ENCODE measurements at places on chromosomes 6 and 20. TPM values are rescaled to one million over a fixed set of nuclear protein-coding genes. Genes with fewer than 3 reads are reported as not detected.

DNA sequence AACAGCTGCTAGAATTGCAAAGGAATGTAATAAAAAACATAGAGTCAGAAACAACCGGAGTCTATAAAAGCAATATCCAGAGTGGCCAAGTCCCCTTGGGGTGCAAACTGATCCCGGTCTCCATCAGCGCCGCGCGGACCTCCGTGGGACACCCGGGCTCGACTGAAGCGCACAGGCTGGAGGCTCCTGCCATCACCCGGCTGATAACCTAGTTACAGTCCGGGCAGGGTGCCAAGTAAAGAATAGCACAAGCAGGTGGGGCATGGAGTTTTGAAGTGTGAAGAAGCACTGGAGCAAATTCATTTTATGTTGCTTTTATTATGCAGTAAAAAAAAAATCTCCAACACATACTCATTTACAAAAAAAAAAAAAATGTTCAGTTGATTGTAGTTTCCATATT lies 205.1 kb upstream of the GMDS start:
- DNase-seq: no peak

DNA sequence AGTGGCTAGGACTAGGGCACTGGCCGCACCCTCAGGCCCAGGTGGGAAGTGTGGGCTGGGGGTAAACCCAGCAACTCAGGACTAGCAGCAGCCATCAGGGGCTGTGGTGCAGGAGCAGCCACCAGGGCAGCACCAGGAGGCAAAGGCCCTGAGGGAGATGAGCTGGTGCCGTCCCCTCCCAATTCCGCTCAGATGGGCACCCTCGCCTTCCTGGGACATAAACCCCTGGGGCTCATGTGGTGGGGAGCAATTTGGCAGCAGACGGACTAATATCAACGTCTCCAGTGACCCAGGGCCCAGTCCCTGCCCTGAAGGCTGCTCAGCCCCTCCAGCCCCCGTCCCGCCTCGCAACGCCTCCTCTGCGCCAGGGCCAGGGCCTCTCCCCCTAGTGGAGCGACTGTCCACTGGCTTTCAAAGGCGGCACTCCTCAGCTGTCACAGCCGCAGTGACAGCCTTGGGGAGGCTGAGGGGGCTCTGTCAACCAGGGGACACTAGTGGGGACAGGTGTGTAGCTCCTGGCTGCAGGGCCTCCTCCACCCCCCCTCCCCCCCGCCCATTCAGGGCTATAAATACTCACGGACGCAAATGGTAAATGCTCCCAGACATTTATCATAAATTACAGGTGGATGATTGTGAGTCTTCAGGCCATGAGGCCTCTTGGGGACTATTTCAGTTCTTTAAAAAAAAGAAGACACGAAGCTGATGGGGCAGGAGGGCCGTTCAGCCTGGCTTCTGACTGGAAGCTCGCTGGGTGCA lies 349.9 kb downstream of the ZFAND3 start:
- no peak for DNase-seq

DNA sequence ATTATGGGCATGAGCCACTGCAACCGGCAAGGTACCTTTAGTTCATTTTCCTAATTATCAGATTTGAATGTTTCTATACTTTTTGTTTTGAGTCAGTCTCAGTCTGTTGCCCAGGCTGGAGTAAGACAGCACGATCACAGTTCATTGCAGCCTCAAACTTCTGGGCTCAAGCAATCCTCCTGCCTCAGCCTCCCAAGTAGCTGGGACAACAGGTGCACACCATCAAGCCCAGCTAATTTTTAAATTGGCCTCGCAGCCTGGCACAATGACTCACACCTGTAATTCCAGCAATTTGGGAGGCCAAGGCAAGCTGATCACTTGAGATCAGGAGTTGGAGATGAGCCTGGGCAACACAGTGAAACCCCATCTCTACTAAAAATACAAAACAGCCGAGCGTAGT lies 24.4 kb downstream of the STAU1 start:
- no peak for DNase-seq

- DNase-seq: no peak
These were observed 6.7 kb upstream of the TEAD3 start for GRCh38 chr6:35503534-35503933.

DNA sequence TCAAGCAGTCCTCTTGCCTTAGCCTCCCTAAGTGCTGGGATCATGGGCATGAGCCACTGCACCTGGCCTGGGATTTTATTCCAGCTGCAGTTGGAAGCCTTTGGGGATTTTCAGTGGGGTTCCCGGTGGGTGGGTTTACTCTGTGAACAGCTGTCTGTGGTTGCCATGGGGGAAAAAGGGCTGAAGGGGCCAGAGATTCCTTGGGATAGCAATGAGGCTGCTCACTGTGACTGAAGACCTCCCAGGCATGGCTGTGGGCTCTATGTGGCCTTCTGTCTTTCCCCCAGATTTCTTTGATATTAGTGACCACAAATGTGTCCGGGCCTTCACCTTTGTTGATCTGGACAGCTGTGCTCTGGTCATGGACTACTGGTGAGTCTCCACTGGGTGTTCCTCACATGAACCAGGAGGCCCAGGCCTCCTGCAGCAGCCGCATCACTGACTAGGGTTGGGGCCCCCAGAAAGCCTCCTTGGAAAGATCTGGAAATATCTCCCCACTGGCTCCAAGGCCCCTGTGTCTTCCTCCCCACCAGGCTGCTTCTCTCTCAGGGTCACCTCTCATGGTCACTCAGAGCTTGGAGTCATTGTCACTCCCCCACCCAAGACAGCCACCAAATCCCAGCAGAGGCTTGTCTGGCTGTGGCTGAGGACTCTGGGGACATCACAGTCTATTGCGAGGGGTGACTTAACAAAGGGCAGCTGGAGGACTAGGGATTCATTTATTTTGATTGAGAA lies 33.4 kb downstream of the EFCAB8 start:
- DNase-seq: no peak

- DNase-seq: no peak
These were observed 326.4 kb downstream of the KIF16B start for GRCh38 chr20:16246870-16247269.

- no peak for DNase-seq
These were observed 96.6 kb downstream of the CDKAL1 start for GRCh38 chr6:20630617-20631548.

GRCh38 chr6:41122918-41123317 lies 31.2 kb downstream of the TREML1 start:
- no peak for DNase-seq

HRH3 gene
- total RNA-seq: not detected

DNA sequence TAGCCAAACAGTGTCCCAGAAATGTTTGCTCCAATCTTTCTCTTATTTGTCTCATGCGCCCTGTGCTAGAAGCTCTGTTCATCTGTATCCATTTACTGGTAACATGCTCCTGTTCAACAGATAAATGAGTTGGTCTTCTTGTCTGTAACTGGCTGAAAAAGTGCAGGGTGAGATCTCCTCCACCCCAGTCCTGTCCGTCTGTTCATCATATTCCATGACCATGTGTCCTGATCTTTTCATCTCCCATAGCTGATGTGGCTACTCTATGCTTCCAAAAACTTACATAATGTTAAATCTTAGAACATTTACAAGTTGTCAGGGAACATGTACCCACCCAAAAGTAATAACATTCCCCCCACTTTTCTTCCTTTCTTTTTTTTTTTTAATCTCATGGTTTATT lies 31.8 kb upstream of the DSE start:
- DNase-seq: no peak

SAMD5 gene
- 19.6 TPM for total RNA-seq
